ENCODE measurements at places on chromosomes 1 and 21. TPM values are rescaled to one million over a fixed set of nuclear protein-coding genes. Genes with fewer than 3 reads are reported as not detected.
A peak's percentile ranks its signal among the peaks of the same experiment; 100 is the strongest.

DNA sequence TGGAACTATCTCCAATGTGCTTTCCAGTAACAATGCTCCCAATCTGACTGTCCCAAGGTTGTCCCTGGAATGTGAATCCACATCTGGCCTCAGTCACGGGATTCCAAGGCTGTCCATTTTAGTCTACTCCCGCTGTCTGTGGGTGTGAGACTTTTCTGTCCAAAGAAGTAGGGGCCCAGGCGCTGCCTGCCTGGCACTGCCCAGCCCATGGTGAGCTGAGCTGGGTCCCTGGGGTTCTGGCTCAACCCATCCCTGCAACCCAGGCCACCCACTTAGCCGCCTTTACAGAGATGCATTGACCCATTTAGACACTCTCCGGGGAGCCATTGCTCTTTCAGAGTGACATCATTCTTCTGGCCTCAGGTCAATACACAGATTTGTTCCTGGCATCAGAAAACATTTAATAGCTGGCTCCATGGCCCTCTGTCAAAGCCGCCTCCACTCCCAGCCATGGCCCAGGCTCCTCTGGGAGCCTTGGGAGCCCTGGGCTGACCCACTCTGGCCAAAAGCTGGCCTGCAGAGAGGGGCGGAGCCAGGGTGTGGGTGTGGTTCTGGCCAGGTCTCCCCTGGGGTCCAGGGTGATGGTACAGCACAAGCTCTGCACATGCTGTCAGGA lies 47.2 kb upstream of the PAX7 start:
- DNase-seq, result no peak

- no peak for DNase-seq
These were observed 19.2 kb upstream of the GUCA2B start for GRCh38 chr1:42133809-42134526.

DNA sequence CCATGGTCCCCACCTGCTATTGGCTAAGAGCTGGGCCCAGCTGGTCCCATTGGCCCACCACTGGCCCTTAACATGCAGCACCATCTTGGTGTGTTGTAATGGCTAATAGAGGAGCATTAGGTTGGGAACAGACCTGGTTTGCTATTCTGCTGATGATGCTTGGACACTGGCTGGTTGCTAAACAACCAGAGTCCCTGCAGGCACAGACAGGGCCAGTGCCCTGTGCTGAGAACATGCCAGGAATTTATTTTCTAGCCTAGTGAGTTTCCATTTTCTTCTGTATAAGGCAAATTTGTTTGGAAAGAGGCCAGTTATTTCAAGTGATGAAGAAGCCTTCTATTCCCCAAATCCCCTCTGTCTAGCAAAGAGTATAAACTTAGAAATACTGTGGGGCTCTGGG lies 42.9 kb upstream of the TDRD10 start:
- DNase-seq, result peak; percentile 43

- no peak for DNase-seq
These were observed 156.5 kb upstream of the KLHDC7A start for GRCh38 chr1:18324246-18324645.

DNA sequence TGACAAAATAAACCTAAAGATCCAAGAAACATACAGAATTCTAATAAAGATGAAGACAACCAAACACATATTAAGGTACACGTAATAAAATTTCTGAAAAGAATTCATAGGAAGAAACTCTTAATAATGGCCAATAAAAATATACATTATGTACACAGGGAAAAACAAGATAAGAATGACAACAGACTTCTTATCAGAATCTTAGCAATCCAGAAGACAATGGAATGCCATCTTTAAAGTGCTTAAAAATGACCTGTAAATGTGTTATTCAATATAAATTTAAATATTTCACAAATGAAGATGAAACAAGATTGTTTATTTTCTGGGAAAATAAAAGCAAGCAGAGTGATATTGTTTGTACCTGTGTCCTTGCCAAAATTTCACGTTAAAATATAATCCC lies 530.4 kb upstream of the PTBP2 start:
- DNase-seq, result no peak

DNA sequence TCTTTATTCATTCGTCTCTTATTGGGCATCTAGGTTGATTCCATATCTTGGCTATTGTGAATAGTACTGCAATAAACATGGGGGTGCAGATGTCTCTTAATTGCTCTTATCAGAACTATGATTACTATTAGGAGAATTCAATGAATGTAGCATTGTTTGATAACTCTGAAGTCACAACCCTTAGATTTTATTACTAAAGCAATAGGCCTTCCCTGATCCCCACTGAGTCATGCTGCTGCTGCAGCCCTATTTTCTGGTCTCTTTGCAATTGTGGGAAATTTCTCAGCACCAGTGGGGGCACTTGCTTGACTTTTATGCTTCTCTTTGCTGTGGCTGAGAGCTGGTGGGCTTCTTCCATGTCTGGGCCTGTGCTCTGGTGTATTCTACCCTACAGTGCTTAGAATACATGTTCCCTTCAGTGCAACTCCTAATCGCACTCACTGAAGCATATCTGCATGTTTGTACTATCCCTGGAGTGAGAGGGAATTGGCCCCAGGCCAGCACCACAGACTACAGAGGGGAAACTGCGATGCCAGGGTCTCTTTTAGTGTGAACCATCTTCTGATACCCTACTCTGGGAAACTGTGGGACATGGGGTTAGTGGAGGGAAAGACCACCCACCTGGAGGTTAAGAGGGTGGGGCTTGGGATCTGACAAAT lies 52.2 kb upstream of the ROR1 start:
- DNase-seq, result no peak

DNA sequence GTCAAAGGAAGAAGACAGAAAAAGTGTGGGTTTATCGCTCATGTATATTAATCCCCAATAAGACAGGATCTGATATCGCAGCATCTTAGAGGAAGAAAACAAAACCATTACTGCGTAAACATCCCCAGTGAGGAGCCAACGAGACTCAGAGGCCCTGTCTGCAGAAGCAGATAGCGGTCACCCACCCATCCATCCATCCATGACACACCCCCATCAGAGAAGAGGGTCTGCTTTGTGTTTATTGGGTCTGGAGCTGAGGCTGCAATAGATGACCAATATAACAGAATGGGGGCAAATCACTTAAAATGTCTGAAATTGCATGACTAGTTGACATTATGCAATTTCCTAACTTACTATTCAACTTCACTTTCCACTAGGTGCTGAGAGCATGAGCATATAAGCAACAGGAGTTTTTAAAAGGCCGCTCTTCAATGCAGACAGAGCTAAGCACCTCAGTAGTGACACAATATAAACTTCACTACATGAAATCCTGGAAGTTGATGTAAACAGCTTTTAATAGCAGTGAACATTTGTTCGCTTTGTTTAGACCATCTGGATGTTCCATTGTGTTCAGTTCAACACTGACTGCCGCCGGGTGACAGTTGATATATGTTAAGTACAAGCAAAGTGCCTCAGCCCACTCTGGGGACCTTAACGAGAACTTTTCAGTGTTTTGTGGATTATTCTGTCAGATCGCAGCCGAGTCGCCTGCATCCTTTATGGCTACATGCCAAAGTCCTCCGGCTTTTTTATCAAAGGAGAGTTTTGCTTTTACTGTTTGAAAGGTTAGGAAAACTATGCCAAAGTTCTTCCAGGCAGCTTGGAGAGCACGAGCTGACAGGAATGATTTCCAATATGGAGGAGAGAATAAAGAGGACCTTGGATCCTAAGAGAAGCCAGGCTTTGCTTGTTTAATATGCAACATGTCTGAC lies 167.5 kb downstream of the ZNF281 start:
- DNase-seq, result no peak

DNA sequence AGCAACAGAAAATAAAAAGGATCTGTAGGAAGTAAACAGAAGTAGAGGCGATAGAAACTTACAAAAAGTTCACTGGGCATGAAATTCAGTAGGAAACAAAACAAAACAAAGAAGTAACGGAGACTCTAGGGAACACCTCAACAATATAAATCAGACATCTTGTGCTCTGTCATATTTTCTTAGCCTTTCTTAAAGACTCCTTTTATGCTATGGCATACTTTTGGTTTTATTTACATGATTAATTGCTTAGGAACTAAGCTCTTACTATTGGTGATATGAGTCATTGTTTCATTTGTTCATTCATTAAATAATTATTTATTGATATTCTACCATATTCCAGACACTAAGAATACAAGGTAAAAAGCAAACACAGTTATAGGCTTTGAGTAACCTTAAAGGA lies 126.6 kb downstream of the KCNT2 start:
- DNase-seq, result no peak

GRCh38 chr1:216330262-216330661 lies 93.0 kb downstream of the USH2A start:
- no peak for DNase-seq

DNA sequence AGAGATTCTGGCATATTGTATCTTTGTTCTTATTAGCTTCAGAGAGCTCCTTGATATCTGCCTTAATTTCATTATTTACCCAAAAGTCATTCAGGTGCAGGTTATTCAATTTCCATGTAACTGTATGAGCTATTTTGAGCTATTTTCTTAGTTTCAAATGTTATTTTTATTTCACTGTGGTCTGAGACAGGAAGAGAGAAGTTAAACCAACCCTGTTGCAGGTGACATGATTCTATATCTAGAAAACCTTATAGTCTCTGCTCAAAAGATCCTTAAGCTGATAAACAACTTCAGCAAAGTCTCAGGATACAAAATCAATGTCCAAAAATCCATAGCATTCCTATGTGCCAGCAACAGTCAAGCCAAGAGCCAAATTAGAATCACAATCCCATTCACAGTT lies 1644.0 kb upstream of the B3GALT2 start:
- DNase-seq, result no peak

GRCh38 chr1:37795340-37796125 lies 1.9 kb downstream of the MANEAL start:
- peak; percentile 77 for DNase-seq

- no peak for DNase-seq
These were observed 41.7 kb upstream of the DISC1 start for GRCh38 chr1:231584921-231585320.

- DNase-seq, result no peak
These were observed 106.5 kb downstream of the PHTF1 start for GRCh38 chr1:113652771-113653170.

- DNase-seq, result no peak
These were observed 3.5 kb upstream of the ARHGEF16 start for GRCh38 chr1:3450983-3451382.

- DNase-seq, result no peak
These were observed 291.6 kb downstream of the PLPP3 start for GRCh38 chr1:56287721-56288120.

DNA sequence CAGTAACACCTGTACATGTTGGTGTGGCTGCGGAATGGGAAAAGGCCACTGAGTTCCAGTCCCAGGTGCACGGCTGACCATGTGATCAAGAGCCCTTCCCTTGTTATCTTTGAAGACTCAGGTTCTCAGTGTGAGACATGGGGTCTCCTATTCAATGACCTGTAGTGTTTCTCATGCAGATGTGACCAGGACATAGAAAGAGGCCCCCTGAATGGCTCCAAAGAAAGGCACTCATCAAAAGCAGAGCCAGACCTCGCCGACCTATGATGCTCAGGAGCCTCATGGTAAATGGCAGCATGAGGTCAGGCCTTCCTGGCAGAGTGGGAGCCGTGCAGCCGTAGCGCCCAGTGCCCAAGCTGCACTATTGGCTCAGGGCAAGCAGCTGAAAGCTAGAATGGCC lies 42.3 kb upstream of the HAO2 start:
- no peak for DNase-seq

GRCh38 chr1:96206451-96206850 lies 515.1 kb upstream of the PTBP2 start:
- DNase-seq, result no peak

- no peak for DNase-seq
These were observed 53.5 kb downstream of the MRPL37 start for GRCh38 chr1:54253480-54253879.

- no peak for DNase-seq
These were observed 20.4 kb downstream of the AGRN start for GRCh38 chr1:1040004-1040991.

GRCh38 chr1:92488832-92489231 lies 2.1 kb upstream of the GFI1 start:
- DNase-seq, result no peak

DNA sequence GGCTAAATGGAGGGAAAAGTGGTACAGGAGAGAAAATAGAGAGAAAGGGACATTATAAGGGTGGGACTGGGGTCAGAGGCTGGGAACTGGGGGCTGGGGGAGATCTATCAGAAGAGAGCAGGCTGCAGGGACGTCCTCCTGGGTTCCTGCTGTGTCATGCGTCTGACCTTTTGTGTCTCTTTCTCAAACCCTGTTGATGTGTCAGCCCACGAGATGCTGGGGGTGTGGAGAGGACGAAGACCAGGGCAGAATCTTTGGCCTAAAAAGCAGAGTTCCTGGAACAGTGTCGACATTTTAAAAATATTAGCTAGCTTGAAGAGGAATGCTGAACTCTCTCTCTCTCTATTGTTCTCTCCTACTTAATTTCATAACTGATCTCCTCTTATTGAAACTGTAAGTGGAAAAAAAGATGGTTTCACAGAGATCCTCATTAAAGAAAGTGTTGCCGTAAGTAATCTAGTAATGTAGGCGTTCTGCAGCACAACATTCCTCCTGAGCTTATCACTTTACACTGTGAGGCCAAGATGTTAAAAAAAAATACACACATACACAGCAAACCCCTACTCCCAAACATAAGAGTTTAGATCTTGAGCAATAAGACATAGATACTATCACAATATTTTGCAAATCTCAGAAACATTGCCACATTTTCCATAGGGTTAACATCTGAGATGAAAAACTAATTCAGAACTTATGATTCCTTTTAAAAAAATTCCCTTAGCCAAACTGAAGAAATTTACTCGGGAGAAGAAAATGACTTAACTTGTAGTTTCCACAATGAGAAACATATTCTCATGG lies 52.6 kb downstream of the RUNX1 start:
- no peak for DNase-seq

GRCh38 chr1:220426989-220427388 lies 100.9 kb upstream of the MARK1 start:
- DNase-seq, result no peak

The RAB13 gene
- total RNA-seq, result 57.3 TPM

The BARHL2 gene
- total RNA-seq, result not detected

The ALX3 gene
- total RNA-seq, result 0.22 TPM

The OR2W3 gene
- total RNA-seq, result not detected

The TMEM269 gene
- not detected for total RNA-seq

The PRELP gene
- total RNA-seq, result 49.7 TPM

The TMEM234 gene
- 12.3 TPM for total RNA-seq

The PTTG1IP gene
- 194 TPM for total RNA-seq

The IPO9 gene
- 24.7 TPM for total RNA-seq

The ACTA1 gene
- 14,709 TPM for total RNA-seq

The C1orf141 gene
- not detected for total RNA-seq

The SPRR2E gene
- total RNA-seq, result not detected

The THEM5 gene
- total RNA-seq, result not detected

The CELA2B gene
- not detected for total RNA-seq

The SLAMF8 gene
- 1.5 TPM for total RNA-seq

The ZFP69 gene
- 2.6 TPM for total RNA-seq

The MTF2 gene
- 7.0 TPM for total RNA-seq
